Liver (tissue), 10 donors: ENCODE measurements at places on chromosomes 6 and 20. TPM values are rescaled to one million over a fixed set of nuclear protein-coding genes. Genes with fewer than 3 reads are reported as not detected.

NHSL1 gene
- 10.9 TPM for total RNA-seq

GRCh38 chr6:132275066-132275970 is 126.0 kb downstream of the MOXD1 start:
- no peak for DNase-seq

DNA sequence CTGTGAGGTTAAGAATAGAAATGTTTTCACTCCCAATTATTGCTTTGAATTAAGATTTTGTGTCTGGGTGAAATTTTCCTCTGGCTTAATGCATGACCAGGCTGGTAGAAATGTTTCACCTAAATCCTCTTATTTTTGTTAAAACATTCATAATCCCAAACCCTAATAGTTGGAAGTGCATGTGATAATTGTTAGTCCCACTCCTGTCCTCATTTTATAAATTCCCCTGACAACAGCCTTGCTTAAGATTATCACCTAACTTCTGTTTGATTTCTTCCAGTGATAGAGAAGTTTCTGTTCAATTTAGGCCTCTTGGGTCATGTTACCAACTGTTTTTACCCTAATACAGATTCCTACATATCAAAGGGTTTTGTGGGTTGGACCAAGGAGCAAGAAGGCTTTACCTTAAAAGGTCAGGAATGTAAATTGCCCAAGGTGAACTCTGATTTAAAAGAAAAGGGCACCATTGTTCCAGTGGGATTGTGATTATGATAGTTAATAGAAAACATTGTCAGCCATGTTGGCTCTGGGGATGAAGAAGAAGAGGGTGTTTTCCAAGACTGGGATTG is 158.7 kb upstream of the CENPW start:
- DNase-seq: no peak

RIPOR2 gene
- total RNA-seq: 10.9 TPM

DNA sequence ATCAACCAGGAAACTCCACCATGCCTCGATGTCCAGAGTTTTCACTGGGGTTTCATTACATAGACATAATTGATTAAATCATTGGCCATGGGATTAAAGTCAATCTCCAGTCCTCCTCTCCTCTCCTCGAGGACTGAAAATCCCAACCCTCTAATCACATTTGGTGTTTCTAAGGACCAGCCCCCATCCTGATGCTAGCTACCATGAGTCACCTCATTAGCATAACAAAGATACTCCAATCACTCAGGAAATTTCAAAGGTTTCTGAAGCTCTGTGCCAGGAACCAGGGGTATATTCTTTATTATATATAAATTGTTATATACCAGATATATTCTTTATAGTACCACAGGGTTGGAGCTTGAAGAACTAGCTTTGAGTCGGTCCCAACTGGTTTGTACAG is 212.9 kb upstream of the PRND start:
- DNase-seq: no peak

- no peak for DNase-seq
Observed at GRCh38 chr6:29796026-29796425, 31.6 kb upstream of the HLA-G start.

ECT2L gene
- total RNA-seq: not detected

- no peak for DNase-seq
Observed at GRCh38 chr6:33323623-33323948, 6.0 kb upstream of the ZBTB22 start.

GRCh38 chr20:47482705-47483104 is 19.0 kb upstream of the NCOA3 start:
- DNase-seq: no peak

- DNase-seq: no peak
Observed at GRCh38 chr20:49646528-49646927, 67.2 kb downstream of the B4GALT5 start.

GRCh38 chr6:108029226-108029921 is 45.2 kb downstream of the OSTM1 start:
- DNase-seq: no peak

GRCh38 chr6:69232008-69232407 is 564.8 kb downstream of the LMBRD1 start:
- no peak for DNase-seq

HDGFL1 gene
- not detected for total RNA-seq

- DNase-seq: no peak
Observed at GRCh38 chr6:142187209-142187608, 40.1 kb downstream of the VTA1 start.

DNA sequence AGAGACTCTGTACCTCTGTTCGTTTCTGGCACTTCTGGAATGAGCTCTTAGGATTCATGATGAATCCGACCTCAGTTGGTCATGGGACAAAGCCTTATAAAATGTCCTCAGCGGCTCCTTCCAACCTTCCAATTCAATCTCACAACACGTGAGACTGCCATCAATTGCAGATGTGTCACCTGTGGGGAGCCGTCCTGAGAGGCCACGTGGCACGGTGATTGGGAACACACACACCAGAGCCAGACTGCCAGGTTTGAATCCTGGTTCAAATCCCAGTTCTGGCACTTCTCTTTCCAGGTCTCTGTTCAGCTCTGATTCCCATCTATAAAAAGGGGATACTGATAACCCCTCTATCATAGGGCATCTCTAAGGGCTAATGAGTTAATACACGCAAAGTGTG is 124.5 kb downstream of the ANKRD60 start:
- no peak for DNase-seq

EPPIN gene
- total RNA-seq: not detected

OCSTAMP gene
- not detected for total RNA-seq

- no peak for DNase-seq
Observed at GRCh38 chr6:107272246-107272645, 156.9 kb upstream of the BEND3 start.

POU3F2 gene
- not detected for total RNA-seq

DNA sequence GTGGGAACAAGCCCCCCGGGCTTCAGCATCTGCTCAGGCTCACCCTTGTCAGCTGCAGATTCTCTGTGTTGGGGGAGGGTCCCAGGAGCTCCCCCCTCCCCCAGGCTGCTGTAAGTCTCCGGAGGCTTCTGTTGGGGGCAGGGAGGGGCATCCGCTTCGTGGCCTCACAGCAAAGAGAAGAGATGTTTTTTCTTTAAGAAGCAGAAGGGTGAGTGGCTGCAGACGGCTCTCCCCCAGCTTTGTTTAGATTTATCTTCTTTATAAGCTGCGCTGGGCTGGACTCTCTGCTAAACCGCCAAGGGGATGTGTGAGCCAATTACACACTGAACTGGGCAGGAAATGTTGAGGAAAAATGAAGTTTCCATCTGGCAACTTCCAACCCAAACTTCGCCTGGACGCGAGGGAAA is 48.7 kb upstream of the GATA5 start:
- DNase-seq: no peak

DNA sequence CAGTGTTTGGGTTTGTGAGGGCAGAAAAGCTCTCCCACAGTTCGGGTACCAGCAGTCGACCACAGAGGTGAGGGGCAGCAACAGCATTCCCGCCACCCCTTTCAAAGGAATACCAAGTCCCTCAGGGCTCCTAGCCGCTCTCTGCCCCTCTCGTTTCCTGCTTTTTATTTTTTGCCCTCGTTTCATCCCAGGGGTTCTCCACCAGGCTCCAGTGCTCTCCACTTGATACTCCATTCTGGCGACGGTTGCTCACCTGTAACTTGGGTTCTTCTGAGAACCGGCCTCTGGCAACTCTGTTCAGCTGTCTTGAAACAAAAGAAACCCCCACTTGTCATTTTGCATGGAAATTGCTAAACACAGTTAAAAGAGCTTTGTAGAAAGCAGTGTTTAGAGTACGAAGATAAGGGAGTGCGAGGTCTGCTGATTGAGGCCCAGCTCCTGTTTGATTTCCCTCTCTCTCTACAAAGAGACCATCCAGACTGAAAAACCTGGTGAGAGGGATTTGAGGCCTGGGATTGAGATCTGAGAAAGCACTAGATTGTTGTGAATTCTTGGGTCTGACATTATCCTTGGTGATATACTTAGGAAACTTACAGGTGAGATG is 28.7 kb downstream of the IGF2R start:
- DNase-seq: no peak

GRCh38 chr6:27297857-27298730 is 14.0 kb downstream of the POM121L2 start:
- DNase-seq: no peak

DNA sequence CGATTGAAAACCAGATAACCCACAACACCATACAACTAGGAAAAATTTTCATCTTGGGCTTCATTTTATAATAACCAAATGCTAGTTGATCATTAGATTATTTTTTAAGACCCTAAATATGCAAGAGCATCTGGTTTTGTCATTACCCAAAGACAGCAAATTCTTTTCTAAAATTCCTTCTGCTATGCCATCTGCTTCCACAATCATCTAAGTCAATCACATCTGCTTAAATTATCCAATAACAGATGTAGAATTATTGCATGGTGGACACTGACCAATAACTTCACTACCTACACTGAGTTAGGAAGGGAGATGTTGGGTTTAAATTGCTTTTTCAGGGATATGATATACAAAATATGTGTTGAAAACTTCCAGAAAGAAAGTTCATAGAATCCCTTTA is 41.9 kb downstream of the PKHD1 start:
- DNase-seq: no peak
